Fibroblast of upper back skin (primary cell): ENCODE measurements at places on chromosomes 13 and 19.

- DNase-seq = no peak
These were observed 44.8 kb downstream of the BRD4 start for GRCh38 chr19:15287496-15287895.

- DNase-seq = peak; percentile 91
These were observed 31.7 kb downstream of the BRD4 start for GRCh38 chr19:15300533-15301197.

DNA sequence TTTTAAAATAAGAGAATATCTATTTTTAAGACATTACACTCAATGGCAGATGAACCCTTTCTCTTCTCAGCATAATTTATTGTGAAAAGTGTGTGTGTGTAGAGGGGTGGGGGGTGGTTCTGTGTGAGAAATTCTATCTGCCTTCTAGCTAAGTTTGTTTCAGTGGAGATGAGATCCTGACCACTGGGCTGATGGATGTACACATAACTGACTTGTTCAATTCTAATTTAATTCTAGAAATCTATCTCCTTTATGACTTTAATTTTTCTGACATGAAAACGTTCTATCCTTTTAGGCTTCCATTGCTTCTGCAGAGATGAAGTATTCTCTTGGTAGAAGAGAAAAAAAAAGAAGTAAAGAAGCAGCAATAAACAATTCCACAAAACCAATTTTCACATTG, 891.6 kb downstream of the PCDH9 start:
- no peak for DNase-seq

- no peak for DNase-seq
These were observed 37.8 kb upstream of the POP4 start for GRCh38 chr19:29568036-29569025.

DNA sequence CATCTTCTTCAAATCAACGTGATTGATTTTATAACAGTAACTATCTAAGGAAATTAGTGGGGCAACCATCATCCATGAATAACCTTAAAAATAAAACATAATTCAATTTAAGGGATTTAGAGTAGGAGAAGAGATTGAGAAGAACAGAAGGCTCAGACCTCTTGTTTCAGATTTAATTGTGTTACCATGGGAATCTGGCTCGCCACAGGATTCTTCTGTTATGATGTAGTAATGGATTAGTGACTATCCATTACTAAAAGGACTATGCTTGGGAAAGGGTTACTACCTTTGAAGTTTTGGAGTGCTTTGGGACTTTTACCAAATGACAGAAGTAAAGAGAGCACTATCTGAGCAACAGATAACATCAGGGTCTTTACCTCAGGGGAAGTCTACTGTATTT, 13.2 kb downstream of the FREM2 start:
- DNase-seq = no peak

DNA sequence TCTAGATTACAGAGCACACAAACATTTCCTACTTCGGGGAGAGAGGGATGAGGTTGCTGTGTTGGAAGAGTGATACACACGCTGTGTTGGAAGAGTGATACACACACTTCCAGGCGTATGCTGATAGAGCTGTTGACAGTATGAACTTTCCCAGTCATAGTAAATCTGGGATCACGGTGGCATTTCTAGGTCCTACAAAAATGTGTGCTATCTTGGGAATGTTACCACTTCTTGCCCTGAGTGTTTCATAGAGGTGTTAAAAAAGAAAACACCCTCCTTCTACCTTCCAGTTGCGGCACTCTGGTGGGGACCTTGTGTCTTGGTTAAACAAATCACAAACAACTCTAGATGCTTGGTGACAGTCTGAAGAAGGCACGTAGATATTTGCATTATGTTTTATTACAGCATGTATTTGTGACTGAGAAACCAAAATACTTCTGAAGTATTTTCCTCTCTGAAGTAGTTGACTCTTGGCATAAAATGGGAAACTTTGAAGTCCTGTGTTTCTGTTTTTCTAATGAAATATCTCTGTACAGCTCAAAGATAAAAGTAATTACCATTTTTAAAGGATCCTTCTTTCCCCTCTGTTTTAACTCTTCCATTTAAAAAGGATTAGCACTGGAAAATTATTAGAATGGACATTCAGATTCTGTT, 52.5 kb downstream of the ARHGAP35 start:
- DNase-seq = no peak

DNA sequence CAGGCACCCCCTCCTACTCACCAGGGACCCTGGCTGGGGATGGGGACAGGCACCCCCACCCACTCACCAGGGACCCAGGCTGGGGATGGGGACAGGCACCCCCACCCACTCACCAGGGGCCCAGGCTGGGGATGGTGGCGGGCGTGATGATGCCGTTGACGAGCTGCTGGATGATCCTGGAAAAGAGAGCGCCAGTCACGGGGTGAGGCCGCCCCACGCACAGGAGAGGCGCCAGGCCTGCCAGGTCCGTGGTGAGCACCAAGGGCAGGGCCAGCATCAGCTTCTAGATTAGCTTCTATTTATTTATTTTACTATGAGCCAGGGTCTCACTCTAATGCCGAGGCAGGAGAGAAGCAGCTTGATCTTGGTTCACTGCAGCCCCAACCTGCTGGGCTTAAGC, 10.4 kb downstream of the FGF22 start:
- no peak for DNase-seq

DNA sequence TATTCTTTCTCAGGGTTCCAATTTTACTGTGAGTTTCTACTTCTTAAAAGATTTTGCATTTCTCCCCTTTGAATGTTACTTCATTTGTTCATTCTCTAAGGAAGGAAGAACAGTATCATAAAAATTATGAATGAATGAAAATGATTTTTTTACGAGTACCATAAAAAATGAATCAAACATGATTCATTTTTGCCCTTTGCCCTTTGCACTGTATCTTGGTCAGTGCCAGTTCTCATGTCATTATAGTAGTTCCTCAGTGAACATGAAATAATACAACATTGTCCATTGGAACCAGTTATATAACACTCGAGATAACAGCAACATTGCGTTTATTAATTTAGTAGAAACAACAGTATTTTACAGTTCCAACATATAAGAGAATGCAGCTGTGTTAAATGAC, 28.8 kb downstream of the FLT1 start:
- DNase-seq = no peak

DNA sequence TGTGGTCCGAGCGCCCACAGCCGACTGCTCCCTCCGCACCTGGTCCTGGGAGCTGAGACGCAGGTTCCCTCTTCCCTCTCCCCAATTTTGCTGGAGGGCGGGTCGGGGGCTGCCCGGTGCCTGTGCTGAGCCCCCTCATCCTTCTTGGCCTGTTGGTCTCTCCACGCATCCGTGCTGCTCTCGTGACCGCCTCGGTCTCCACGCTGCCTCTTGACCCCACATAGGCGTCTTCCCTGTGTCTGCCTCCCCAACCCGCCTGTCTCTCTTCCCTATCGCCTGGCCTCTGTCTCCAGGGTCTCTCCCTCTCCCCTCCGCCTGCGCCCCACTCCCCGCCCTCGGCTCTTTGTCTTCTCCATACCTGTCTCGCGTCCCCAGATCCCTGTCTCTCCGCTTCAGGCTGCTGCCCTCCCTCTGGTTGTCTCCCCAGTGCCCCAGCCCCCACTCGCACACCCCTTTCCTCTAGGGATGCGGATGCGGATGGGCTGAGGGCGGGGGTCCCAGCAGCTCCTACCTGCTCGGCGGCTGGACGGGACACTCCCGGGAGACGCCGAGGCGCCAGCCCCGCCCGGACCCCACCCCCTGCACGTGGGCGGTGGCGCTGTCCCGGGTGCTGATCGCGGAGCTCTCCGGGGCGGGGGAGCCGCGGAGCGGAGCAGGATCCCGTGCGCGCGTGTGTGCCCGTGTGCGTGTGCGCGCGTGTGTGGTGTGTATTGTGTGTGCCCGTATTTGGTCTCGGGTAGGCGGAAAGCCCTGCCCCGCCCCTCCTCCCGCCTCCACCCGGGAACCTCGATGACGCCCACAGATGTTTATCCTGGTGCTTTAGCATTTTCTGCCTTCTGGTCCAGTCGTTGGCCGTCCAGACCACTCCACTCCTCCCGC, at the start of gene SYT5:
TSS of gene SYT5 (minus strand) at position 684 of the 879 bp plus-strand sequence. CDS start 1,248 bp downstream, outside the sequence.
- DNase-seq = peak; percentile 14

- peak; percentile 35 for DNase-seq
These were observed at the start of gene ICAM1 for GRCh38 chr19:10270616-10271394. Gene ICAM1 (plus strand): TSS chr19:10271120. CDS start chr19:10271160, 40 bp downstream.

DNA sequence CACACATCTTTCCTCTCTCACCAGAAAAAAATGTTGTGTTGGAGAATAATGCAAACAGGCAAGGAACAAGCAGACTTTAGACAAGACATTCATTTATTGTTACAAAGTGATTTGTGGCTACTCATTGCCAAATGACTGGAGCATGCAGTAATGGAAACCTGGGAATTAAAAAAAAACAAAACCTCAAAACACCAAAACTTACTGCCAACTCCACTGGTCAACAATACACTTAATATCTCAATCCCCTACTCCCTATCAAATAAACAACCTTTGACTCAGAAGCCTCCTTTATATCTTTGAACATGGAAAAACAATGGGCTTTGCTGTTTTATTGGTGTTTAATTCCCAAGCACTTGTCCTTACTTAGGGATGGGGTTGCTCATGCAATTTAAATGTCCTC, 112.8 kb downstream of the POSTN start:
- DNase-seq = peak; percentile 76

DNA sequence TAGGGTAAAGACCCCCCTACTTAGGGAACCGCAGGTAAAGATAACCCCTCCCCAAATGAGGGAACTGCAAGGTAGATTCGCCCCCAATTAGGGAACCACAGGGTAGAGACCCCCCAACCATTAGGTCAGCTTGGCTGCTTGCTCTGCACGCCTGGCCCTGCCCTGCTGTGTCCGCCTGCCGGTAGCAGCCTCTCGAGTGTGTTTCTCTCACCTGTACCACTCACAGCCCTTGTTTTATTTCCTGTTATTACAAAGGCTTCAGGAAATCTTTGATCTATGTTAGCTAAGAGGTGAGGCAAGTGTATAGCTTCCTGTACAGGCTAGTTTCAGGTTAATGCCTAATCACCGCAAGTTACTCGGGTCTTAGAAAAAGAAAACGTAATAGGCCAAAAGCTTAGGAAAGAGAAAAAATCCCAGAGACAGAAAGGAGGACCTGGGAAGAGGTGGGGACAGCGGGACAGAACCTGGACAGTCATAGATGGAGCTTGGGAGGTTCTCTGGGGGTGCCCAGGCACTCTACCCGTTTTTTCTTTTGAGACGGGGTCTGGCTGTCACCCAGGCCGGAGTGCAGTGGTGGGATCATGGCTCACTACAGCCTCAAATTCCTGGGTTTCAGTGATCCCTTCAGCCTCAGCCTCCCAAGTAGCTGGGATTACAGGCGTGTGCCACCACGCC, 23.1 kb upstream of the EIF3G start:
- no peak for DNase-seq

DNA sequence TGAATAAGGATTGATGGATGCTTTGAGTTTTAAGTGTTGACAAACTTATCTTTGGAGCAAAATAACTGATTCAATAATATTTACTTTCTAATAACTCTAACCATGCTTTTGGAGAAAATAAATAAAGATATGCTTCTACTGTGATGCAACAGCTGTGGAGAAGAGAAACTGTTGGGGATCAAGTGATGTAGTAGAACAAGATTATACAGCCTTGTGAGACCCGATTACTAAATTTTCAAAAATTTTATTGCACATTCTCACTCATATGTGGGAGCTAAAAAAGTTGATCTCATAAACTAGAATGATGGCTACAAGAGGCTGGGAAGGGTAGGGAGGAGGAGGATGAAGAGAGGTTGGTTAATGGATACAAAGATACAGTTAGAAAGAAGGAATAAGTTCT, 85.5 kb upstream of the OXGR1 start:
- DNase-seq = no peak

- no peak for DNase-seq
These were observed 804 bp upstream of the MIER2 start for GRCh38 chr19:345320-345879.

- DNase-seq = peak; percentile 72
These were observed at the start of gene CCDC106 for GRCh38 chr19:55647732-55648584. Gene CCDC106 (plus strand): TSS chr19:55648212. CDS start chr19:55649047, 835 bp downstream.

DNA sequence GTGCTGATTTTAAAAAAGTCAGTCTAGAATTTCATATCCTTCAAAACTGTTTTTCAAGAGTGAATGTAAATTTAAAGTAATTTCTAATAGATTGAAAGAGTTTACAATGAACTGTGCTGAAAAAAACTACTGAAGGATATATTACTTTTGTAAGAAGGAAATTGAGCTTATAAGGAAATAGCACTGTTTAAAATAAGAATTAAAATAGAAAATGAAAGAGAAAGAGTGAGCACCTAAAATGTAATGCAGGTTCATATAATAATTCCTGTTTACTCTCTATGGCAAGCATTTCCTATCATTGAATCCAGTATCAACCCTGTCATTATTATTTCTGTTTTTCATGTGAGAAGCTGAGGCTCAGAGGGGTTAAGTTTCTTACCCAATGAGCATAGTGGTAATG, 57.3 kb downstream of the AKAP11 start:
- no peak for DNase-seq

GRCh38 chr19:18397242-18398202, at the start of gene LRRC25:
Gene LRRC25 (minus strand): TSS chr19:18397622. CDS start chr19:18396963, 659 bp downstream.
- DNase-seq = no peak

DNA sequence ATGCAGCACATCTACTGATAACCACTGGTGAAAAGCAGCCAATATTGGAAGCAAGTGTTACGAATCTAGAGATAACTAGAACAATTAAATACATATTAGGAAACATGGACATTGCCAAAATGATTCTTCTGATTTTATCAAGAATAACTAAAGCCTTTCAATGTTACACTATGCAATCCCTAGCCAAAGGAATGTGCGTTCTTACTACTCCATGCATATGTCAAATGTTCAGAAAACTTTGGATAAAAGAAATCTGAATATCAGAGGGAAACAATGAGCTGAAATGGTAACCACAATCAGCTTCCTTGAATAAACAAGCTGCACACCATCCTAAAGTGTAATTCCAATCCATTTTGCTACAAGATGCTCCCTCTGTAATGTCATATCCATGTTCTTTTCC, 951 bp upstream of the POSTN start:
- DNase-seq = peak; percentile 29
